ENCODE measurements at places on chromosomes 11 and 22.

- no peak for DNase-seq
Measured at GRCh38 chr22:29215012-29215860, 9.5 kb downstream of the EMID1 start.

- no peak for DNase-seq
Measured at GRCh38 chr11:113072237-113072858, 111.1 kb downstream of the NCAM1 start.

- no peak for DNase-seq
Measured at GRCh38 chr11:131423688-131424087, 53.3 kb downstream of the NTM start.

GRCh38 chr11:15654451-15654850 is 539.7 kb downstream of the INSC start:
- no peak for DNase-seq

DNA sequence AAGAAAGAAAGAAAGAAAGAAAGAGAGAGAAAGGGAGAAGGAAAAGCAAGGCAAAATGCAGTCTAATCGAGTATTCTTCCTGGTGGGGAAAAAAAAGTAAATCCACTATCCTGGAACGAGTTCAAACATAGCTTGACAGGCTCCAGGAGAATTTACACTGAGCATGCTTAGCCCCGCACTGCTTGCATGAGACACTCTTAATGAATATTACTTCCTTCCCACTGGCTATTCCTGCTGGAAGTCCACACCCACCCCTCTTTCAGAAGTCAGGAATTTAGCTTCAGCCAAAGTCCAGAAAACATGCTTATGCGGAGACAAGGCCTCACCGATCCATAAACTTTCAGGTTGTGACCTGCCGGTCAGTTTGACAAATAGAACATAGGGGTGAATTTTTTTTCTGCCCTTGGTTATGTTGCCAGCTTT is 251.8 kb upstream of the BLID start:
- peak; percentile 71 for DNase-seq

GRCh38 chr11:17550450-17551346 is 3.6 kb downstream of the OTOG start:
- no peak for DNase-seq

DNA sequence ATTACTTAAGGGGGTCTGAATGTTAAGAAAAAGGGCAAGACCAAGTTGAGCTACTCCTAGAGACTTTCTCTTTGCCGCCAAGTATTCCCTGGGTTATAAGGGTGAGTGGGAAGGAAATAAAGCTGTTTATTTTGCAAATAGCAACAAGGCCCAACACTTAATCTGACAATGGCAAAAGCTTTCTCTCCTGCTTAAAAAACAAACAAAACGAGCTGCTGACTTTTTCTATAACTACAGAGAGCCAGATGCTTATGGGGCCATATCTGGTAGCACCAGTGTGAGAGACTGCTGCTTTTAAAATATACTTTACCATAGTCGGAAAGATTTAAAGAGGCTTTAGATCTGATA is 2.3 kb upstream of the KDM2A start:
- no peak for DNase-seq

- DNase-seq = no peak
Measured at GRCh38 chr11:83132191-83132590, 24.7 kb upstream of the PCF11 start.

DNA sequence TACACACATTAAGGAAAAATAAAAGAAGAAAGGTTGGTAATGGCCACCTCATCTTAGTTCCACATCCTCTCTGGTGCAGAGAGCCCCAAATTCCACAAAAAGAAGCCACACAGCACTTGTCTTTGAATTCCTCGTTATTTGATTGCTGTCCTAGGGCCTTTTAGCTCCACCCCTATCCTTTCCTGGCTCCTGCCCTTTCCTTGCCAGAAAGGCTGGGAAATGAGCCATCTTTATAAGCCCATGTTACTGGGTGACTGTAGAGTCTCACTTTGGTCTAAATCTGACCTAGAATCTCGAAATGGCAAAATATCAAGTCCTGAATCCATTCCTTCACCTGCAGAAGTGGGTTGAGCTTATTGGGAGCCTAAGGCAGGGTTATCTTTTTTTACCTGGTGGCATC is 4.3 kb upstream of the TMEM132A start:
- DNase-seq = no peak

DNA sequence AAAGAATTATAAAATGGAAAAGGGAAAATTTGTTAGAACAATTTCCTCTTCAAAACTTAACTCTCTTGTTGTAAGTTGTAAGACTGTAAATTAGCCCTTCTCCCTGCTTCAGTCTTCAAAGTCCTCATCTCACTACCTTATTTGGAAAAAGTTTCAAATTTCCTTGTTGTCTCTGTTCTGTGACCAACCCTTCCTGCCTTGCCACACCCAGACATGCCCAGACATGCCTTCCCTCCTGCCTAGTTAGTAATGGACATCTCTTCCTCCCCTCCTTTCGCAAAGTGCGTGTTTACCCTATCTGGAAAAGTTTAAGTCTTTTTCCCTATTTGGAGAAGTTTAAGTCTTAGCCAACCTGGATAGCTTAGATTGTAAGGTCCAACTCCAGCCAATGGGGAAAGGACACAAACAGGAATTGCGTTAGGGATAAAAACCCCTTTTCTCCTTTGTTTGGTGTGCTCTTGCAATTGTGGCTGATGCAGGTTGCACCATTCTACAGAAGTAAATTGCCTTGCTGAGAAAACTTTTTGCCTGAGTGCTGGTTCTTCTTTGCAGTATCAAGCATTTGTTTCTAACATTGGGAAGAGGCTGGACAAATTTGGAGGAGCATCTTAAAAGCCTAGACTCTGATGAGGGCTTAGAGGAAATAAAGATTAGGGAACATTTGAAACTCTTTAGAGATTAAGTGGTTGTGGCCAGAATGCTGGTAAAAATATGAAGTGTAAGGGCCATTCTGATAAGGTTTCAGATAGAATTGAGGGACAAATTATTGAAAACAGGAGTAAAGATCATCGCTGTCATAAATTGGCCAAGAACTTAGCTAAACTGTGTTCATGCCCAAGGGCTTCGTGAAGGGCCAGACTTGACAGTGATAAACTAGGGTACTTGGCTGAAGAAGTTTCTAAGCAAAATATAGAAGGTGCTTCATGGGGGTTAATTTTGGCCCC is 15.4 kb downstream of the OR52K2 start:
- DNase-seq = no peak

GRCh38 chr11:117875382-117876058 is 938 bp downstream of the FXYD6 start:
- no peak for DNase-seq

GRCh38 chr11:7564803-7565202 is 51.0 kb downstream of the PPFIBP2 start:
- no peak for DNase-seq

DNA sequence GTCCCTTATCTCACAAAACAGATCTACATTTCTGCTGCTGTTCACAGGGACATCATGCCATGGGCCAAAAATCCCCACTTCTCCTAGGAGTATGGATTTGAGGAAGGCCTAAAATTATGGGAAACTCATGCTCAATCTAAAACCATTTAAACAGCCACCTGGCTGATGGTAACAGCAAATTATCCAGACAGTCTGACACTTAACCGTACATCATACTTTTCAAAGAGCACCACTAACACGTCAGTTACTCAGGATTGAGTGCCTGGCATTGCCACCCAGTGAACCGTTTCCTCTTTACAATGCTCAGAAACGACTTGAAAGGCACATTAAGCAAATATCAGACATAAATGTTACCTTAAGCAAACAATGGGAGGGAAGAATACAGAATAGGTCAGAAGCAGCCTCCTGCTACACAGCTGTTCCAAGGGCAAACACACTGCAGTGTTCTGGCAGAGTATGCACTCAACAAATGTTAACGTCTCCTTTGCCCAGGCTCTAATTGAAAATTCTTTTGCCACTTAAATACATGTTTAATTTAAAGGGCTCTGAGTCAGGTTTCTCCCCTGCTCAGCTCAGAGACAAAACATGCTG is 18.8 kb upstream of the SLC36A4 start:
- DNase-seq = no peak

GRCh38 chr11:10382518-10382917 is 72.5 kb upstream of the AMPD3 start:
- DNase-seq = no peak

DNA sequence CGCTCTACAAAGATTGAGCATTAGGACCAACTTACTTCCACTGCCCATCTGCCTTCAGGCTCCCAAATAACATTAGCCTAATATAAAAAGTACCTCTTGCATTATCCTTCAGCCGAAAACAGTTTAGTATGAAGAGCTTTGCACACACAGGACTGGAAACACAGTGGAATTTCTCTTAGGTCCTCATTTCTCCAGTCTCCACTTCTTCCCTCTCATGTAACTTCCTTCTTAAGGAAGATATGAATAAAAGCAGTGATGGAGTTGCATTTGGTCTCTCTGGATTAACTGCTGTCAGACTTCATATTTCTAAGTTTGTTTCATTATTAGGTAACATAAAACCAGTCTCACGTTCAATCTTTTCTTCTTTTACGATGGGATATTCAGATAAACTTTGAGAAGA is 5.6 kb upstream of the MPEG1 start:
- DNase-seq = no peak

DNA sequence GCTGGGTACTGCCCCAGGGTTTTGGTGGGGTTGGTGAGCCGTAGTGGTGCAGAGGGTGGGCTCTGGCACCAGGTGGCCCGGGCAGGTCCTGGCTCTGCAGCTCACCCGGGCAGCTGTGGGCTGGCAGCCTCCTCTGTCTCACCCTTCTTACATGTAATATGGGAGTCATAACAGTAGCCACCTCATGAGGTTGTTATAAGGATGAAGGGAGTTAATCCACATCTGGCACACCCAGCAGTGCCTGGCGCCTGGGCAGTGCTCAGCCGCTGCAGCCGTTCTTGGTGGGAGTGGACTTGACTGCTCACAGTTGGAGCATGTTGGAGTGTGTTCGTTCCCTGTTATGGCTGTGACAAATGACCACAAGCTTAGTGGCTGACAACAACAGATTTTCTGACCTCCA is 28.7 kb downstream of the IGHMBP2 start:
- DNase-seq = no peak

DNA sequence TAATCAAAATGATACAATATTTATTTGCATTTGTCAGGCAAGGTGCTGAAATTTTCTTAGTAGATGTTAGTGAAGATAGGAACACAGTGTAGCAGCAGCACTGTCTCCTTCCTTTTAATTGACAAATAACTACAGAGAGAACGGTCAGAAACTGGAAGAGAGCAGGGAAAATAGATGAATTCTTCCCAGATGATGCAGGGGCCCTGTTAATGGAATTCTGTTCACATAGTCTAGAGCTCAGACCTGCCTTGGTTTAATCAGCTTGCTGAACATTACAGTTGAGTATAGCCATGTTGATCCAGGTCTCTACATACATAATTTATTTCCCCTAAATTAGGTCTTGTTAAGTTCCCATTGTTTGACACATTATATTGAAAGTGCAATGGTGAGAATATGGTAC is 127.4 kb downstream of the SLC17A6 start:
- no peak for DNase-seq

GRCh38 chr11:16909359-16910035 is 104.7 kb downstream of the PLEKHA7 start:
- no peak for DNase-seq

GRCh38 chr11:6022956-6023355 is 7.6 kb downstream of the OR56A1 start:
- no peak for DNase-seq

GRCh38 chr11:74675761-74676160 is 55.5 kb downstream of the CHRDL2 start:
- DNase-seq = no peak

DNA sequence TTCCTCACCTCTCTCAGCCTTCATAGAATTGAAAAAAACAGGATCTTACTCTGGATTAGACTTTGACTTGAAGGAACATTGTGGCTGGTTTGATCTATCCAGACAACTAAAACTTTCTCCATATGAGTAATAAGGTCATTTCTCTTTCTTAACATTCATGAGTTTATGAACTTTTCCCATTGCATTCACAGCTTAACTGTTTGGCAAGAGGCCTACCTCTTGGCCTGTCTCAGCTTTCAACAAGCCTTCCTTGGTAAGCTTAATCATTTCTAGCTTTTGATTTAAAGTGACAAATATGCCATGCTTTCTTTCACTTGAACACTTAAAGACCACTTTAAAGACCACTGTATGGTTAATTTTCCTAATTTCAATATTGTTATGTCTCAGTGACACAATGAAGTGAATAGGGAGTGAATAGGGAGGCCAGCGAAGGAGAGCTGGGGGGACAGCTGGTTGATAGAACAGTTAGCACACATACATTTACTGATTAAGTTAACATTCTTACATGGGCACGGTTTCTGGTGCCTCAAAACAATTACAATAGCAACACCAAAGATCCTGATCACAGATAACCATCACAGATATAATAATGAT is 17.0 kb downstream of the IMMP1L start:
- DNase-seq = no peak

GRCh38 chr11:45485070-45485707 is 180.2 kb downstream of the CHST1 start:
- no peak for DNase-seq

- no peak for DNase-seq
Measured at GRCh38 chr11:134531327-134532130, 119.5 kb upstream of the B3GAT1 start.

DNA sequence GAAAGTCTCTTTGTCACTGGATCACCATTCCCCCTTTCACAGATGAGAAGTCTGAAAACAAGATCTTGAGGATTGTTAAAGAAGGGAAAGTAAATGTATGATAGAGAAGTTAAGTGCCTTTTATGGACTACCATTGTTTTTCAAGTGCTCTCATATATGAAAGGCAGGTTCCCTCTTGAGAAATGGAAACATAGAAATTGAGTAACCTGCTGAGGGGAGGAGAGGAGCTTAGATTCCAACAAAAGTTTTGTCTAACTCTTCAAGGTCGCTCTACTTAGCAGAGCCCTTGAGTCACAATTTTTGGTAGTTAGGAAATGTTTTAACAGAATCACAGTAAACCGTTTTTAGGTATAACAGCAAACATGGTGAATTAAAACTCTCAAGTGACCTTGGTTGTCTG is 80.1 kb downstream of the SVIP start:
- no peak for DNase-seq

GRCh38 chr22:46267431-46268279 is at the start of gene TTC38:
Gene TTC38, plus strand, starts transcription at chr22:46268008. Its CDS starts 32 bp downstream, at chr22:46268040.
- peak; percentile 71 for DNase-seq

DNA sequence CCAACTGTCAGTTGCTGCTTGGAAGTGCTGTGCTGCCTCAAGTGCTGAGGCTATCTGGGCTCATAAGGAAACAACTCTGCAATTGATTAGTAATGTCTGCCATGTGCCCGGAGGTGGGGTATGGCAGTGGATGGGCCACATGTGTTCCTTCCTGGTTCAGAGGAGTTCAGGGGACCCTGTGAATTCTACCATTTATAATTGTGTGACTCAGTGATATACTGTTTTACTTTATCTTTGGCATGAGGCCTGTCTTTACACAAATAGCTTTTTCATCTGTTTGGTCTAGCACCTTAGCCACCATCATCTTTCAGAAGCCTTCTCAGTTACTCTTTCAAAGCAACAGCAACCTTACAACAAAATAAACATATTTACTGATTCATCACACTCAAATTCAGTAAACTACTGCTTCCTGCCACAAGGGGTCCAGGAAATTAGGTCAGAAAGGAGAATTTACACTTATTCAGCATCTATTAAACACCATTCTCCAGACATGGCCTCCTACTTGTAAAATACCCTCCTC is 20.9 kb downstream of the DKK3 start:
- DNase-seq = peak; percentile 52
